RPMI7951 (cell line): ENCODE measurements at places on chromosomes 13 and 19.

- peak; percentile 51 for DNase-seq
Measured at GRCh38 chr19:43527860-43528622, 1.0 kb upstream of the ETHE1 start.

DNA sequence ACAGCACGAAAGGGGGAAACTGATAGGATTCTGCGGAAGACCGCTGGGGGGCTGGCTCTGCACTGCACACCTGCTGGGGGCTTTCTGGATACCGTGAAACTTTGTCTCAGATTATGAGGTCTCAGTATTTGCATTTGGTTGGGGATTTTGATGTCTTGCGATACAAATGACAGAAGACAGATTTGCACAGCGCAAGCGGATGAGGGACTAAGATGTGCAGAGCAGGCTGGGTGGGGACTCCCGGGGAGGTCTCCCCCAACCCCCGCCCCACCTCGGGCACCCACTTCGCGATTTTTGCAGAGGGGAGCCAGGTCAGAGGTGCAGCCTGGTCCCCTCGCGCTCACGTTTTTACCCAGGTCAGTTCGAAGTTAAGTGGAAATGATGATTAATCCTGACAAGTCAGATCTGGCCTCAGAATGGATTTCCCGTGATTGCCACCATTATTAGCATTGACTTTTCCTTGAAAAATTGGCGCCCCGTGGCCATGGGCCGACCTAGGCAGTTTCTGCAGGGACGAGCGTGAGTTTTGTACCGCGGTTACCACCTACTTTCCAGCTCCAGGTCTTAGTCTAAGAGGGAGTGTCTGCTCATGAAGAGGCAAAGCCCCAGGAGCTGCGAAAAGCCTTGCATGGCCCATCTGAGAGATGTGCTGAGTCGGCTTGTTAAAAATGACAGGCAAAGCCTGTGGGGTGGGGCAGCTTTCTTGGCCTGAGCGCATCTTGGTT, 1.3 kb upstream of the GJB2 start:
- DNase-seq: no peak

GRCh38 chr13:24071423-24072075, 89.0 kb upstream of the SPATA13 start:
- DNase-seq: no peak

GRCh38 chr13:103762523-103762922, 696.3 kb upstream of the SLC10A2 start:
- no peak for DNase-seq

- no peak for DNase-seq
Measured at GRCh38 chr13:51827254-51827653, 17.7 kb downstream of the TMEM272 start.

GRCh38 chr19:46431824-46432223, 3.1 kb upstream of the PNMA8C start:
- no peak for DNase-seq

DNA sequence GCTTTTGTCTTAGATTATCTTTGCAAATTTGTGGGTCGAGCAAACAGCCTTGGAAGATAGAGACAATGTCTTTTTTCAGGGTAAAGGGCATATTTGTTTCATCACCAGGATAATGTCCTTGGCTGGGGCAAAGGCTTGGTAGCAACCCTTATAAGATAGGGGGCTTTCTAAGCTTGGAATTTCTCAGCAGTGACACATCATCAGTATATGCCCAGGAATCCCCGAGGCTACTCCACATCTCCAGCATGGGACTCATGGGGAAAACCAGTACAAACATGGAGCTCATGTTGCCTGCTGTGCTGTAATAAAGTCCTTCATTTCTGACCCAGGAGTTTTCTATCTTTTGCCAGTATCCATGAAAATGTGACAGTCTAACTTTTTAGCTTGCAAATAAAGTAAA, 77.1 kb downstream of the DCLK1 start:
- no peak for DNase-seq

DNA sequence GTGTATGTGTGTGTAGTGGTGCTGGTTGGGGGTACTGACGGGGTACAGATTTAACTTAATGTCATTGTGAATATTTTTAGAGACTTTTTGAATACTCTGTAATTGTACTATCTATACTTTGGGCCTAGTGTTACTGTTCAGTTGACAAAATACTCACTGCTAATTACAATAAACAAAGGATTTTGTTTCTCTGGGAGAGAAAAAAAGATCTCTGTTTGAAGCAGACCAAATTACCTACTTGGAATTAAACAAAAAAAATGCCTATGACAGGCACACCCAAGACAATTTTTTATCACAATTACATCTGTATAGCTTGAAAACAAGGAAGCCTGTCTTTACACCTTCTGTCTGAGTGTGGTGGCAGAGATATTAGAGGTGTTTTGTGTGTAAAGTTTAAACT, 45.1 kb downstream of the OLFM4 start:
- no peak for DNase-seq

GRCh38 chr13:53135301-53135700, 106.7 kb downstream of the OLFM4 start:
- no peak for DNase-seq

DNA sequence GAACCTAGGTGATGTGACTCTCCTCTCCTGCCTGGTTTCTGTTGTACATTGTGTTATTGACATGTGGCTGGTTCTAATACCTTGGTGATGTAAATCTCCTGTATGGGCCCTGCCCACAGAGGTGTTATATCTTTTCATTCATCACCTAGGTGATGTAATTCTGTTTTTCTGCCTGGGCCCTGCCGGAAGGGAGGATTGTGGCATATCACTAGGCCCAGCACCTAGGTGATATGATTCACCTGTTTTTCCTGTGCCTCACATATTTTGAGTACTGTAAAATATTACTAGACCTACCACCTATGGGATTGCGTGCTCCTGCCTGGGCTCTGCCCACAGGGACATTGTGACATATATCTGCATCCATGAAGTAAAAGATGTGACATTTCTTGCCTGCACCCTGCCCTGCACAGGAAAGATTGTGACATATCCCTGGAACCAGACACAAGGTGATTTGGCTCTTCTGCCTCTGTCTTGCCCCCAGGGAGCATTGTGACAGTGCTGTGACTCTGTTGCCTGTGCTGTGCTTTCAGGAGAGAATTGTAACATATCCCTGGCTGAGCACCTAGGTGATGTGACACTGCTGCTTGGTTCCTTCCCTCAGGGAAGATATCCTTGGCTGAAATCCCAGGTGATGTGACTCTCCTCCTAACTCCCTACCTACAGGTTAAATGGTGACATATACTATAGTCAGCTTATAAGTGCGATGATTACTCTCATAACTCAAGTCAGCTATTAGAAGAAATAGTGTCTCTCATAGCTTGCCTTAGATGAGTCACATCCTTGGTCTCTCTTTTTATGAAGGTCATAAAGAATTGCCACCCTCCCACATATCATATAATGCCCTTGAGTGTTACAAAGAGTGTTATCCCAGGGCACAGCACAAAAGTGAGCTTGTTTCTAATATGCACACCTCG, 13.3 kb upstream of the ZNF681 start:
- DNase-seq: no peak
